ENCODE measurements at places on chromosomes 6 and 20.

GRCh38 chr20:36866681-36867495 lies 9.1 kb upstream of the TLDC2 start:
- DNase-seq = no peak

DNA sequence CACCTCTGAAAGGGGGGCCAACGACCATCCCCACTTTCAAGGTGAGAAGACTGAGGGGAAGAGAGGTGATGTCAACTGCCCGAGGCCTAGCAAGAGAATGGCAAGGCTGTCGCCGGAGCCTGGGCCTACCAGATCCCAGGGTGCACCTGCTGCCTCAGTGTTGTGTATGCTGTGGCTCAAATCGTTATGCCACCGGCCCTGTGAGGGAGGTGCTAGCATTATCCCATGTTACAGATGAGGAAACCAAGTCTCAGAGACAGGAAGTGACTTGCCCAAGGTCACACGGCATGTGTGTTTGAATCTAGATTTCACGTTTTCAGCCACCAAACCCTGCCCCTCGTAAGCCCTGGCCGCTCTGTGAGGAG lies 152.5 kb downstream of the CEBPB start:
- DNase-seq = no peak

DNA sequence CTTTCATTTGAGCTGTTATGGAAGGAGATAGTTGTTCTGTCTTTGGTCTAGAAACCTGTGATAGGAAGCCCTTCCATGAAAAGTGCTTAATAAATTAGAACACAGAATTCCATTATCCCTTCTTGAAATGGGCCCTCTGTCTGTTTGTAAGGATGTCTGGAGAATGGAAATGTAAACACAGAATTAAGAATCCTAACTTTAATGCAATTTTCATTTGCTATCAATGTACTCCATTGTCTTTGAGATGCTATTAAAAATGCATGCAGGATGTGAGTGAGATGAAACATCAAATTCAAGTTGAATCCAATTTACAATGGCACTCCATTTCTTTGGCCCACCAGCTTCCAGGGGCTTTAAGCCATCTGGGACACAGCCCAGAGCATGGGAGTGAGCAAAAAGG lies 13.9 kb upstream of the AARS2 start:
- DNase-seq = no peak

GRCh38 chr20:59577037-59577808 lies 27.1 kb upstream of the PHACTR3 start:
- no peak for DNase-seq

DNA sequence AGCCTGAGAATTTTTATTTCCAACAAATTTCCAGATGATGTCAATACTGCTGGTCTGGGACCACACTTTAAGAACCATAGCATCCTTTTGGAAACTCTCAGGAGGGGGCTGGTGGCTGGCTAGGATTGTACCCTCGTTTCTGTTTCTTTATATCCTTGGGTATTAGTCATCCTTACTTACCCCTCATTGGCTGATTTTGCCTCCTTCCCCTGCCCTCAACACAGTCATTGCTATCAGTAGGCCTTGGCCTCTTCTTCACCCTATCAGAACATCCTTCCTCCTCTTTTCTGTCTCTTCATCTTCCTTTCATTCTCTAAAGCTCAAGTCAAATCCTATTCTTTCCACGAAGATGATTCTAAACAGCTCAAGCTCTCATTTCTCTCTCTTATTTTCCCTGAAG lies 148.5 kb downstream of the ELOVL4 start:
- DNase-seq = no peak

- DNase-seq = no peak
Observed at GRCh38 chr6:114142258-114142657, 171.3 kb upstream of the HDAC2 start.

DNA sequence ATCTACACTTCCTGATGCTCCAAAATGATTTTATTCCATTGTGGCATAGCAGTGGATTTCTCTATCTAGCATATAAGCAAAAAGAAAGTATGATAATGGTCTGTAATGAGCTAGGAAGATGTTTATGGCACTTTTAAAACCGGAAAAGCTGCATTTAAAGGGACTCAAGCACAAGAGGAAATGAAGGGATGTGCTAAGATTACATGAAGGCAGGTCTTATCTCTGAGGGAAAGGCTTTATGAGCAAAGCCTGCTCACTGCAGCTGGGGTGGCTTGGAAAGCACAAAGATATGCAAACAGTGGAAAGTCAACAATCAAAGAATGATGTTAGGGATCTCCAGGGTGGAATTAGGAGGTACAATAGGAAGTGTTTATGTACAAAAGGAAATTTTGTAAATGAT lies 138.2 kb downstream of the TENT5A start:
- no peak for DNase-seq

GRCh38 chr6:160668589-160668988 lies 4.5 kb upstream of the LPA start:
- no peak for DNase-seq

DNA sequence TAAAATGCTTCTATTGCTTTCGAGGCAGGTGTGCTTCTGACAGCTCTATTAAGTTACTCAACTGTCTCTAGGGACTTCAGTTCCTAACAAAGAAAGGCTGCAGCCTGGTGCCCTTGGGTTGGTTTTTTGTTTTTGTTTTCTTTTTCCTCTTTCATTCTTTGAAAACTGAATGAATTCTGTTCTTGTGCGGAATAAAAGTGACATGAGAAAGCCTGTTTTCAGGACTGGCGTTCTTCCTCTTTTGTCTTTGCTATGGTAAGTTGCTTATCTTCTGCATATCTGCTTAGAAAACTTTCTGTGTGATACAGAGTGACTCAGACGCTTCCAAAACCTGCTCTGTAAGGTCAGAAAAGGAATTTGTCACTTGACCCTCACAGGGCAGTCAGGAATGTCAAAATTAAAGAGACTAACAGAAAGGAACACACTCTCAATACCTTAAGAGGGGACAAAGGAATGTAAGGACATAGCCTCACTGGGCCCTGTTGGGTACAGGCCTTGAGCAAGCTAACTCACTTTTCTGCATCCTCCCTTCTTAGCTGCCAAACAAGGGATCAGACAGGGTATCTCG lies 56.2 kb upstream of the NHSL1 start:
- DNase-seq = no peak

DNA sequence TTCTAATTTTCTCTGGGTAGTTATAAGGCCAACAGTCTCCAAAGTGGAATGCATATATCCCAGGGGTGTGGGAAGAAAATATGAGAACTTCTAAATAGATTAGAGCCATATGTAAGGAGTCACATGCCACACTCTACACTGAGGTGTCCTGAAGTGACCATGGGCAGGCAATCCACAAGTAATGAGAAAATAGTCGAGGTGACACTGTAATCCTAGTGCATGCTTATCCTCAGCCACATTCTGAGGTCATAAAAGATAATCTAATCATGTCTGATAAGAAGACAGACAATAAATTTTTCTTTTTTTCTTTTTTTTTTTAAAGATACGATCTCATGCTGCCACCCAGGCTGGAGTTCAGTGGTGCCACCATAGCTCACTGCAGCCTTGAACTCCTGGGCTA lies 62.2 kb downstream of the CD164 start:
- DNase-seq = no peak

GRCh38 chr6:5506149-5506548 lies 244.8 kb downstream of the FARS2 start:
- no peak for DNase-seq
